ENCODE measurements at places on chromosomes 1 and 21.

- DNase-seq = no peak
- peaks cover 4% of the 10 kb centered on the region for H3K4me1 ChIP-seq
- no peak overlapping the region for H3K4me3 ChIP-seq
- no peaks in the 10 kb centered on the region for H3K36me3 ChIP-seq
- H3K27ac ChIP-seq = no peak overlapping the region
Measured at GRCh38 chr21:45850181-45850580, 131.4 kb upstream of the COL6A1 start.

GRCh38 chr21:38925478-38925877 is 119.7 kb downstream of the ETS2 start:
- no peak overlapping the region for H3K4me3 ChIP-seq
- no peak overlapping the region for H3K27ac ChIP-seq
- no peaks in the 10 kb centered on the region for H3K4me1 ChIP-seq
- no peak for DNase-seq
- peaks cover 9% of the 10 kb centered on the region for H3K27me3 ChIP-seq

GRCh38 chr1:85656948-85657347 is 51.3 kb downstream of the ZNHIT6 start:
- H3K4me3 ChIP-seq = no peak overlapping the region
- peaks cover 39% of the 10 kb centered on the region for H3K36me3 ChIP-seq
- no peaks in the 10 kb centered on the region for H3K27me3 ChIP-seq
- no peak for DNase-seq

- H3K36me3 ChIP-seq = peaks cover 4% of the 10 kb centered on the region
- no peak for DNase-seq
- no peak overlapping the region for H3K4me3 ChIP-seq
- peaks cover 4% of the 10 kb centered on the region for H3K4me1 ChIP-seq
- no peaks in the 10 kb centered on the region for H3K27me3 ChIP-seq
Measured at GRCh38 chr1:89295187-89295586, 22.5 kb upstream of the GBP5 start.

- H3K27me3 ChIP-seq = peaks cover 15% of the 10 kb centered on the region
- H3K27ac ChIP-seq = no peak overlapping the region
- H3K4me3 ChIP-seq = no peak overlapping the region
- no peak for DNase-seq
- peaks cover 4% of the 10 kb centered on the region for H3K4me1 ChIP-seq
Measured at GRCh38 chr1:203166192-203166940, 9.3 kb downstream of the MYBPH start.

GRCh38 chr1:50964863-50965262 is 4.8 kb upstream of the FAF1 start:
- no peak for DNase-seq
- no peaks in the 10 kb centered on the region for H3K36me3 ChIP-seq
- no peak overlapping the region for H3K4me3 ChIP-seq
- H3K27me3 ChIP-seq = peaks cover 1% of the 10 kb centered on the region
- H3K4me1 ChIP-seq = peaks cover 13% of the 10 kb centered on the region

DNA sequence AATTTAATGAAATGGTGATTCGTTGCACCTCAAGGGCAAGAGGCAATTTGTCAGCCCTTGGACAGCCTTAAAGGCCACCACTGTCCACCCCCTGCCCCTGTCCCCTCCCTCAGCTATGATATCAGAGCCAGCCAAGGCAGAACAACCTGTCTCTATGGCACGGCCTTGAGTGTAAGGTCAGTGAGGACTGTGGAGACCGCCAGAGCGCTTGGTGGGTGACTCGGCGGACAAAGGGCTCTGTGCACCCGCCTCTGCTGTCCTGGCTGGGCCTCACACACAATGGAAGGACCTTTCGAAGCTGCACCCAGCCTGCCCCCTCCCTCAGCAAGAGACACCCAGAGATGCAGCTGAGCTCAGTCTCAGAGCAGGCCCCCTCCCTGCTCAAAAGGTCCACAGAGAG is 50.6 kb downstream of the SDC3 start:
- DNase-seq = no peak
- H3K4me1 ChIP-seq = peaks cover 8% of the 10 kb centered on the region
- H3K36me3 ChIP-seq = no peaks in the 10 kb centered on the region
- H3K27ac ChIP-seq = no peak overlapping the region
- peaks cover 28% of the 10 kb centered on the region for H3K27me3 ChIP-seq
- H3K4me3 ChIP-seq = no peak overlapping the region

DNA sequence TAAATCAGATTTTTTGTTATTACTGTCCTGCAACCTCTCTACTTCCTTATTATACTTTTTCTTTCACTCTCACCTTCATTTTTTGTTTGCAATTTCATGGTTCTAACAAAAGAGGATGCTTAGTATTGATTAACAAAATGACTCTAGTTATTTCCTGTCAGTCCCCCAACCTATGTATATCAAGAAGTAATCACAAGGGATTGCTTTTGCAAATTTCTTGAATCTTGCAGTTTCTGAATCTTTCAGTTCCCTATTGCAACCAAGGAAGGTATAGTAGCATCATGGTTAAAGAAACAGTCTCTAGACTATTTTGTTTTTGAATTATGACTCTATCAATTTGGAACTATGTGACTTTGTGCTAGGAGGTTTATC is 446.9 kb downstream of the NEGR1 start:
- no peaks in the 10 kb centered on the region for H3K4me1 ChIP-seq
- H3K4me3 ChIP-seq = no peak overlapping the region
- H3K36me3 ChIP-seq = no peaks in the 10 kb centered on the region
- no peak overlapping the region for H3K27ac ChIP-seq
- H3K27me3 ChIP-seq = no peaks in the 10 kb centered on the region

DNA sequence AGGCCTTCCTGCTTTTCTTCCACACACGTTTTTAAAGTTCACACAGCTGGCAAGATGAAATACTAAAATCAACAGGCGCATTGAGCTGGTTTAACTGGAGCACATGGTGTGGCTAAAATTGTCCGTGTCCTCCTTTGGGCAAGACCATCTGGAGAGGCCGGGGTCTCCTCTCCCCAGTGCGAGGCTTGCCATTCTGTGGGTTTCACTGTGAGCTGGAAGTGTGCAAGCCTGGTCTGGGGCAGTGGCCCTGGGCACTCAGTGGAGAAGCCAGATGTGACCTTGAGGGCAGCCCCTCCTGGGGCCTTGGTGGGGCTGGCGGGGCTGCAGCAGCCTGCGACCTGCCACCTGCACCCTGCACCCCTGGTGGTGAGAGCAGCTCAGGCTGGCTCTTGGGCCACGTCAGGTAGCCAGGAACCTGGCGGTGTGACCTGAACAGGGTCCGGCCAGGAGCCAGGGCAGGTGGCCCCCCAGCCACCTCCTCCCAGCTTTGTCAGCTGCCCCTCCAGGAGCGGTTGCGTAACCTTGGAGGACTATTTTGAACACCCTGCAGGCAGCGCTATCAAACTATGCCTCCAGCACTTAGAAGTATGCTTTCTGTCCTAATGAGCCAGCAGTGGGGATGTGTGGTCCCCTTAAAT is 52.4 kb downstream of the SLC37A1 start:
- H3K4me1 ChIP-seq = peaks cover 10% of the 10 kb centered on the region
- no peak for DNase-seq
- peaks cover 33% of the 10 kb centered on the region for H3K36me3 ChIP-seq
- no peaks in the 10 kb centered on the region for H3K27me3 ChIP-seq

- no peaks in the 10 kb centered on the region for H3K27me3 ChIP-seq
- no peaks in the 10 kb centered on the region for H3K4me1 ChIP-seq
- no peak for DNase-seq
- H3K36me3 ChIP-seq = no peaks in the 10 kb centered on the region
- no peak overlapping the region for H3K27ac ChIP-seq
- no peak overlapping the region for H3K4me3 ChIP-seq
Measured at GRCh38 chr1:214983126-214983869, 99.2 kb upstream of the KCNK2 start.

- no peak for DNase-seq
- H3K4me3 ChIP-seq = no peak overlapping the region
- H3K36me3 ChIP-seq = no peaks in the 10 kb centered on the region
- H3K27me3 ChIP-seq = no peaks in the 10 kb centered on the region
- no peak overlapping the region for H3K27ac ChIP-seq
Measured at GRCh38 chr1:187762118-187762517, 933.4 kb downstream of the PLA2G4A start.

DNA sequence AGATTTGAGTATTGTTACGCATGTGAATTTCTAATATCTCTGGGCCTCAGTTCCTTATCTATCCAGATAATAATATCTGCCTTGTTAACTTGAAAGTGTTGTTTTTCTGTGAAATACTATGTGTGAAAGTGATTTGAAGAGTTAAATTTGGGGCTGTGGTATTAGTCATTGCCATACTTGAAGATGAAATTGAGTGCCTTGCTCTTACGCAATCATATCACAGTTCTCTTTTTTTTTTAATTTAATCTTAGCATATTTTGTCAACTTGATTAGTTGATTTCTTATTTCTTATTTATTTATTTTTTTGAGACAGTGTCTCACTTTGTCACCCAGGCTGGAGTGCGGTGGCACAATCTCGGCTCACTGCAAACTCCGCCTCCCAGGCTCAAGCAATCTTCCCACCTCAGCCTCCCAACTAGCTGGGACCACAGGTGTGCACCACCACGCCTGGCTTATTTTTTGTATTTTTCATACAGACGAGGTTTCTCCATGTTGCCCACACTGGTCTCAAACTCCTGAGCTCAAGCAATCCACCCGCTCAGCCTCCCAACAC is 31.0 kb downstream of the AGO4 start:
- no peak for DNase-seq
- H3K27me3 ChIP-seq = no peaks in the 10 kb centered on the region
- no peak overlapping the region for H3K27ac ChIP-seq
- no peaks in the 10 kb centered on the region for H3K4me1 ChIP-seq

GRCh38 chr1:63675420-63675931 is 82.3 kb downstream of the PGM1 start:
- no peaks in the 10 kb centered on the region for H3K4me1 ChIP-seq
- H3K27me3 ChIP-seq = peaks cover 2% of the 10 kb centered on the region
- DNase-seq = no peak
- H3K4me3 ChIP-seq = no peak overlapping the region
- H3K36me3 ChIP-seq = peaks cover 4% of the 10 kb centered on the region

GRCh38 chr1:41546833-41547135 is 62.3 kb upstream of the EDN2 start:
- no peaks in the 10 kb centered on the region for H3K27me3 ChIP-seq
- no peak for DNase-seq
- H3K4me3 ChIP-seq = no peak overlapping the region
- H3K4me1 ChIP-seq = peaks cover 8% of the 10 kb centered on the region

GRCh38 chr21:28922368-28922767 is 70.3 kb downstream of the LTN1 start:
- DNase-seq = no peak
- no peak overlapping the region for H3K27ac ChIP-seq
- no peaks in the 10 kb centered on the region for H3K27me3 ChIP-seq

GRCh38 chr1:46643368-46643775 is 24.8 kb downstream of the ATPAF1 start:
- H3K4me3 ChIP-seq = no peak overlapping the region
- H3K36me3 ChIP-seq = peaks cover 27% of the 10 kb centered on the region
- no peak for DNase-seq
- no peak overlapping the region for H3K27ac ChIP-seq
- H3K27me3 ChIP-seq = no peaks in the 10 kb centered on the region

DNA sequence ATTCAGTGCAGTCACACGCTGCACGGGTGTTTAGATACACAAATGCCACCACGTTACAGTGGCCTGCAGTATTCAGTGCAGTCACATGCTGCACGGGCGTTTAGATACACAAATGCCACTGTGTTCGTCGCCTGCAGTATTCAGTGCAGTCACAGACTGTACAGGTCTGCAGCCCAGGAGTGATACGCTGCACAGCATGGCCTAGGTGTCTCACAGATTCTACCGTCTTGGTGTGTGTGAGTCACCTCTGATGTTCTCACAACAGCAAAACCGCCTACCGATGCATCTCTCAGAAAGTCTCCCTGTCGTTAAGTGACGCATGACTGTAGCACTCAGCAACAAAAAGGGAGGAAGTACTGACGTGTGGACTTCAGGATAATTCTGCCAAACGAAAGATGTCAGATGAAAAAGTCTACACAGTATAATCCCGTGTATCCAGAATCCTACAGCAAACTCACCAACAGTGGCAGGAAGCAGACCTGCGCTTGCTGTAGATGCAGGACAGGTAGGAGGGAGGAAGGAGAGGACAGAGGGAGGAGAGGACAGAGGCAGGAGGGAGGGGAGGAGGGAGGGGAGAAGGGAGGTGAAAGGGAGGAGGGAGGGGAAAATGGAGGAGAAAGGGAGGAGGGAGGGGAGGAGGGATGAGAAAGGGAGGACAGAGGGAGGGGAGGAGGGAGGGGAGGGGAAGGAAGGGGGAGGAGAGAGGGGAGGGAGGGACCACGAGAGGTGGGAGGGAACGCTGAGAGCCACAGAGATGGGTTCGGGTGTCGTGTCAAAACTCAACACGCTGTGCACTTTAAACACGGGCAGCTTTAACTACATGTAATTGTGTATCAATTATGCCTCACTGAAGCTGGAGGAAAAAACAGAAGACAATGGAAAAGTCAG is 36.3 kb upstream of the PCBP3 start:
- no peak overlapping the region for H3K4me3 ChIP-seq
- H3K27ac ChIP-seq = no peak overlapping the region
- peaks cover 4% of the 10 kb centered on the region for H3K27me3 ChIP-seq

DNA sequence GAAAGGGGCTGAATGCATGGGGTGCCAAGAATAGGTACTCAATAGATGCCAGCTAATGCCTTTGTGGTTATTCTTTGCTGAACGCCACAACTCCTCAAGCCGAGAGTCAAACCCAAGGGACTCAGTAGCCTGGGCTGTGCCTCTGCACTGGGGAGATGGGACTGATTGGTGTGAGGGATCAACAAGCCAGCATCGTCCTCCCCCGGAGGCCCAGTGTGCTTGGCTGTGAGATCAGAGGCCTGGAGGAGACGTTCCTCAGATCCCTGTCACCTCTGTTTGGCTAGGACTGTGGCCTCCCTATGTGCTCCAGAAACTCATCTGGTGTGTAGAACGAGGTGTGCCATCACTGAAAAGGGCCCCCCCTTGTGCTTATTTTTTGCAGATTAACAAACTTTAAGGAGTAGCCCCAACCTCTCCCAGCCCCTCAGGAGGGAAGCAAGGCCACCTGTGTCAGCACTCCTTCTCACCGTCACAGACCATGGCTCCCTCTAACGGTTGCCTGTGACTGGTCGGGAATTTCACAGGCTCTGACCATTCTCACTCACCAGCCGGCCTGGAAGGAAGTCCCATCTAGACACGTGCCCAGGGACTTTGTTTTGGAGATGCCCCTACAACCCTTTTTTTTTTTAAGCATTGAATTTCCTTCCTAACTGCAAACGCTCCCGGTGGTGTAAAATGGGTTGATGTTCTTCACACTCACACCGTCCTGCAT is 194.0 kb upstream of the VAMP3 start:
- H3K27me3 ChIP-seq = peaks cover 12% of the 10 kb centered on the region
- no peak overlapping the region for H3K4me3 ChIP-seq
- no peaks in the 10 kb centered on the region for H3K36me3 ChIP-seq
- no peak for DNase-seq

DNA sequence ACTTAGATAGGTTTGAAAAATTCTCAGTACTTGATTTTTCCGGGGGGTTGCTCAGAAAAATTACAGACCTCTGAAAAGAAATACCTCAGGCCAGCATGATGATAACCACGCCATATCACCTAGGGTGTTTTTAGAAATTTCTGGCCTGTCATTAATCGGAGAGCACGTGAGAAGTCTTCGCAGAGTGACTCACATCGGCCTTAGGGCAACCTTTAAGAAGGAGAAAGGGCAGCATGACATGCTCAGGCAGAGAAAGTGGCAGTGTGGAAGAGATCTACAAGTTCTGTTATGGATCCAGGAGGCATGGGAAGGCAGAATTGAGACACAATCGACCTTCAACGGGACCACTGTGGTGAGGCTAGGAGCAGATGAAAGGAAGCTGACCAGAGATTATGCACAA is 506.3 kb downstream of the LMO4 start:
- no peaks in the 10 kb centered on the region for H3K27me3 ChIP-seq
- no peak overlapping the region for H3K27ac ChIP-seq
- no peak for DNase-seq
